ENCODE measurements at places on chromosomes 5 and 9.
A peak's percentile ranks its signal among the peaks of the same experiment; 100 is the strongest.

GRCh38 chr5:89008291-89008690 lies 125.3 kb upstream of the MEF2C start:
- DNase-seq: no peak

DNA sequence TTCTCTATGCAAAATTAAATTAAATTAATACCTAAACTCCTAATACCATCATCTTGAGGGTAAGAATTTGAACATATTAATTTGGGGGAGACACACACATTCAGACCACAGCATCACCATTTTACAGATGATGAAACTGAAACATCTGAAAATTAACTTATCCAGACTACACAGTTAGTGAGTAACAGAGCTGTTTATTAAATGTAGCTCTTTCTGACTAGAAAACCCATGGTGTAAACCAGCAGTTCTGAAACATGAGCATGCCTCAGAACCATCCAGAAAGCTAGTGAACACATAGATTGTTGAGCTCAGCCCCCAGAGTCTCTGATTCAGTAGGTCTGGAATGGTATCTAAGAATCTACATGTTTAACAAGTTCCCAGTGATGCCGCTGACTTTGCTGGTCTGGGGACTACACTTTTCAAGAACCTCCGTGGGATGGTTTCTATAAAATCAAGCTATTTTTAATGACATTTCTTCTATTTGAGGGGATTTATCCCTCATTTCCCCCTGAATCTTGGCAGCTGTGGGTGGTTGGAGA lies 113.5 kb downstream of the RORB start:
- no peak for DNase-seq

DNA sequence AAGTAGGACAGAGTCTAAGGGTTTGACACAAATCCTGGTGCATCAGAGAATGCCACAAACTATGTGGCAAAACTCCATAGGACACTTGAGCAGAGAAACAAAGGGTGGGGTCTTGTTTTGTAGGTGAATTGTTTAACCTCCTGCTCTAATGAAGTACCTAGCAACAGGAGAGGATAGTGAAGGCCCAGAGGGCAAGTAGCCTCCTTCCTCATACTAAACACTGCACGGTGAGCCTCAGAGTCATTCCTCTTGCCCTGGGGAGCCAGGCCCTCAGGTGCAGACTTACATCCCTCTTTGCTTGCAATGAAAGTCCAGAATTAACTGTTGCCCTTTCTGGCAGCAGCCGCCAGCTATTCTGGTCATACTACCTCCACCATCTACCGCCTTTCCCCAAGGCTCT lies 166.1 kb downstream of the DROSHA start:
- no peak for DNase-seq

GRCh38 chr9:110189559-110190320 lies 18.2 kb downstream of the C9orf152 start:
- DNase-seq: no peak

DNA sequence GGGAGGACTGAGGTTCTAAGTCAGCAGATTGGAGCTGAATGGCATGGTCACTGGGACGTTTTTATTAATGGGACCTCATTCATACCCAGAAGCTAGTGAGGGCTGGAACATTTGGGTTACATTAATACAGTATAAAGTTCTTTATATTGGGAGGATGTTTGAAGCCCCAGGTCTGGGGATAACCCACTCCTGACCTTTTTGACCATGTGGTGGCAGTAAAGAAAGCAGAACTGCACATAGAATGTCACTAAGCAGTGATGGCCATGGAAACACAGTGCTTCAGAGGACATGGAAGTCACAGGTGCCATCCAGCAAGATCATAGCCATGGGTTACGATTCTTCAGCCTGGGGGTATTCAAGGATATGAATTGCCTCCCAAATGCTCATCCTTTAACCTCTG lies 176.0 kb downstream of the ATP10B start:
- DNase-seq: no peak

- no peak for DNase-seq
These were observed 68.5 kb downstream of the GRIA1 start for GRCh38 chr5:153558957-153559356.

- no peak for DNase-seq
These were observed 597 bp upstream of the IRX4 start for GRCh38 chr5:1883120-1883924.

DNA sequence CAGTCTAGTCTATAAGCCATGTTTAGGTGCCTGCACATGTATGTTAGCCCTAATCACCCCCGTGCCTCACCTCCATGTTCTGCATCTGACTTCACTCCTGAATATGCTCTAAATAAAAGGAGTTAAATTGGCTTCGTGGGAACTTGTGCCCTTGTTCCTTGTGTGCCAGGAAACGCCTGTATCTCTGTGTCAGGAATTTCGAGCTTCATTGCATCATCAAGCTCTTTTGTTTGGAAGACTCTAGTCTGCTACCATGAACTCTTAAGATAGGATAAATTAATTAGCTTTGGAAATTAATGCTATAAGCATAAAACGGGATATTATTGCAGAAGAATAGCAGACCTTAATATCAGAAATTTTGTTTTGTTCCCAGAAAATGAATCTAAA lies 99.2 kb downstream of the ADCY2 start:
- no peak for DNase-seq

- no peak for DNase-seq
These were observed 13.3 kb downstream of the SLC25A46 start for GRCh38 chr5:110751902-110752762.

DNA sequence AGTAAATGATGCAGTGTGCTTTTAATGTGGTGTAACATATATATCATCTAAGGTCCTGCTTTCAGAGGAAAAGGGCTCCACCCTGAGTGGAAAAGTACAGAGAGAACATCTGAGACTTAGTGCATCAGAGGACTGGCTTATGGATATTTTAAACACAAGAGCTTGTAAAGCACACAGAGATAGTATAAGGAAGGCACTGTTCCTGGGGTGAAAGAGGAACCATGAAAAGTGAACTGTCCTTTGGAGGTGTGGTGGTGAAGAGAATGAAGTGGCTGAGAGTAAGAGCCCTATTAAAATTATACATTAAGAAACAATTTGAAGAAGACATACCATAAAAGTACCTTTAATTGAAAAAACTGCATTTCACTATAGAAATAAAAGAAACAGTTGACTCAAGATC lies 68.9 kb downstream of the CSF2 start:
- no peak for DNase-seq

- no peak for DNase-seq
These were observed 2.2 kb downstream of the AIF1L start for GRCh38 chr9:131098391-131099101.

DNA sequence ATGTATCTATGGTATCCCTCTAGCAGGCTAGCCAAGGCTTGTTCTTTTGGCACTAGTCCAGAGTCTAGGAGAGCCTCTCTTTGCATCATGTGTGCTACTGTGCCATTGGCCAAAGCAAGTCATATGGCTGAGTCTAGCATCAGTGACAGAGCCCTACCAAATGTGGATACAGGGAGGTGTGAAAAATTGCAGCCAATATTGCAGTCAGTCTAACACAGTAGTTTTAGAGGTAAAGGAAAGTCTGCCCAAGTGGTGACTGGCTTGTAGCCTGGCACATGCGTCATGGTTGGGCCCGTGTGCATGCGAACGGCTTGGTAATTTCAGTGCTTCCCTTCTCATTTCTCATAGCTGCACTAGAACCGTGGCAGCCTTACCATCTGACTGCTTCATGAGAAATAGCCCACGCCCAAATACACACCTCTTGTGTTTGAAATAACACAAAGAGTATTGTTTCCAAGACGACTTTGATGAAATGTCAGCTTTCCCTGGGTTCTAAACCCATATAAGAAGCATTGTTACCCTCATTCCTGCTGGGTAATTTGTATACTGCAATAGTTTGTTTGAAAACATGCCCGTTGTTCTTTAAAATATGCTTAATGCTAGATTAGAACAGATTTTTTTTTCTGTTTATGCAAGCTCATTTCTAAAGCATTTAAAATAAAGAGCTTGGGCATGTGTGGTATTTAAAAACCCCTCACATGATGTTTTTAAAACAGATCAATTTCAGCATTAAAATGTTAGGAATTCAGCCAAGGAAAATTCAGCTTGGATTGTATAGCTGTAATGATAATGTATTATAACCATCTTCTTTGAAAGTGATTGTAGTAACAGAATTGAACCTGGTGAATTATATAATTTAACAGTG lies 113.2 kb downstream of the TLE4 start:
- DNase-seq: no peak

- DNase-seq: no peak
These were observed 723.7 kb downstream of the PRELID2 start for GRCh38 chr5:145111420-145111819.

GRCh38 chr5:169914766-169915165 lies 65.5 kb downstream of the INSYN2B start:
- peak; percentile 42 for DNase-seq

DNA sequence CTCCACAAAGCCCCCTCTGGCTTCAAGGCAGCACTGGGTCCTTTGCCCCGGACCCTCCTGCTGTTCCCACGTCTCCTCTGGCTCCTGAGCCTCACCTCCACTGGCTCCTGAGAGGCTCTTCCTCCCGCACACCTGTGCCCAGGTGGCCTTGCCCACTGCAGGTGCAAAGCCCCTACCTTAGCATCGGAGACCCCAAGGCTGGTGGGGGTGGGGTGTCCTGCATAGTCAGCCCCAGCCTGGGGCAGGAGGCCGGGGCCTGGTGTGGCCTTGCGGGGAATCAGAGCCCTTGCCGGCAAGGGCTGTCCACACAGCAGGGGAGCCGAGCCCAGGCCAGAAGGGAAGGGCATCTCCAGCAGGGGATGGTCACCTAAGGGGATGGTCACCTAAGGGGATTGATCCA lies 41.3 kb upstream of the CEP72 start:
- DNase-seq: no peak

DNA sequence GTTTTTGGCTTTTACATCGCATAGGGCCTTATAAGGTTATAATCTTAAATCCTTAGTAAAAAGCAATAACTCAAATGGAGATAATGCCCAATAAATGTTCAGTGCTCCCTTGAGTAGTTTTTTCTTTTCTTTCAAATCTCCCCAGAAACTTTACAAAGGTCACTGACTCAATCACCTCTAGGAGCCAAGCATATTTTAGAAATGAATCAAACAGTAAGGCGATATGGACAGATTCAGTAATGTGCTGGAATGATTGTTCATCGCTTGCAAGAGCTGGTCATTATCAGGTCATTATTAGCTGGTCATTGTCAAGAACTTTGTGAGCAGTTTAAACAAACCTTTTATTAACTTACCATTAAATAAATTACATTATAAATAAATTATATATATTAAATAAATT lies 130.4 kb upstream of the SLIT3 start:
- DNase-seq: no peak

GRCh38 chr9:127945942-127946341 lies 8.3 kb upstream of the DPM2 start:
- no peak for DNase-seq

DNA sequence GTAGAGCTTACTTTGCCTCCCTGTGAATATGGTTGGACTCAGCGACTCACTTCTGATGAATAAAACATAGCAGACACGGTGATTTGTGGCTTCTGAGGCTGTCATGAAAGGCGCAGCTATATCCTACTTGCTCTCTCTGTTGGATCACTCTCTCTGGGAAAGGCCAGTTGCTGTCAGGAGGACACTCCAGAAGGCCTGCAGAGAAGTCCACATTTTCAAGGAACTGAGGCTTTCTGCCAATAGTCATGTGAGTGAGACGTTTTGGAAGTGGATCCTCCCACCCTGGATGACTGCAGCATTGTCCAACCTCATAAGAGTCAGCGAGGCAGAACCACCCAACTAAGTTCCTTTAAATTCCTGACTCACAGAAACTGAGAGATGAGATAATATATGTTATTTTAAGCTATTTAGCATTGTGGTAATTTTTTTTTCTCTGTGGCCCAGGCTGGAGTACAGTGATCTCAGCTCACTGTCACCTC lies 156.0 kb upstream of the MAST4 start:
- DNase-seq: no peak

DNA sequence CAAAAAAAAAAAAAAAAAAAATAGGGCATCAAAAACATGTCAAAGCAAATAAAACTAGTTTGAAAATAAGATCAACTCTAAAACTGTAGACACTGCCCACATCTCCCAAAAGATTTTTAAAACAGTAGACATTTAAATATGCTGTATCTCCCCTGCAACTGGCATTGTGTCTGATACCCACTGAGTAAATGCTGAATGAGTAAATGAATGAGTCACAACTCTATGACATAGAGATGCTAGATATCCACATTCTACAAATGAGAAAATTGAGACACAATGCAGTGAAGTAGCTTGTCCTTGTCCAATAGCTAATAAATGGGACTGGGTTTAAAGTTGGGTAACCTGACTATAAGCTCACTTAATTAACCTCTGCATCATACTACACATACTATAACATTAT lies 14.1 kb upstream of the MAP1B start:
- no peak for DNase-seq

GRCh38 chr9:1916655-1917054 lies 98.5 kb upstream of the SMARCA2 start:
- no peak for DNase-seq

GRCh38 chr5:68953231-68953874 lies 140.5 kb upstream of the SLC30A5 start:
- DNase-seq: no peak
